ENCODE measurements at places on chromosomes 5 and 9. TPM values are rescaled to one million over a fixed set of nuclear protein-coding genes. Genes with fewer than 3 reads are reported as not detected.

Gene PCDHB2
- polyA plus RNA-seq: 2.5 TPM

Gene ACTBL2
- polyA plus RNA-seq: not detected

Gene PPP3R2
- polyA plus RNA-seq: not detected

Gene NMRK1
- 33.4 TPM for polyA plus RNA-seq

Gene HNRNPAB
- 56.4 TPM for polyA plus RNA-seq

Gene KLF4
- 40.7 TPM for polyA plus RNA-seq

Gene CDO1
- 27.3 TPM for polyA plus RNA-seq

Gene POU5F2
- 0.23 TPM for polyA plus RNA-seq

Gene TLE4
- 34.6 TPM for polyA plus RNA-seq

Gene CATSPER3
- polyA plus RNA-seq: 0.45 TPM

Gene STK32A
- polyA plus RNA-seq: 4.9 TPM

- DNase-seq: no peak
These were observed 34.8 kb upstream of the DENND1A start for GRCh38 chr9:123964761-123965160.

GRCh38 chr5:88722546-88723073 lies 160.4 kb downstream of the MEF2C start:
- DNase-seq: no peak

GRCh38 chr5:8417316-8418048 lies 548.5 kb downstream of the MTRR start:
- DNase-seq: no peak

DNA sequence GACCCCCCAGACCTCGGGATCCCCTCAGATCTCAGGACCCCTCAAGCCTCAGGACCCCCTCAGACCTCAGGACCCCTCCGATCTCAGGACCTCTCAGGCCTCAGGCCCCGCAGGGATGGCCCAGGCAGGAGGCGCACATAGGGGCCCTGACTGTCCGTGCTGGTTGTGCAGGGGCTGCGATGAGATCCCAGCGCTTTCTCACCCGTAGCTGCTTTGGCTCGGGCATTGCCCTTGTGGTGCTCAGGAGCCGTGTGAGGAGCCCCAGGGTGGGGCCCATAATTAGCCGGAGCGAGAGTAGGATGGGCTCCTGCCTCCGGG lies 680 bp upstream of the LPCAT1 start:
- DNase-seq: no peak

DNA sequence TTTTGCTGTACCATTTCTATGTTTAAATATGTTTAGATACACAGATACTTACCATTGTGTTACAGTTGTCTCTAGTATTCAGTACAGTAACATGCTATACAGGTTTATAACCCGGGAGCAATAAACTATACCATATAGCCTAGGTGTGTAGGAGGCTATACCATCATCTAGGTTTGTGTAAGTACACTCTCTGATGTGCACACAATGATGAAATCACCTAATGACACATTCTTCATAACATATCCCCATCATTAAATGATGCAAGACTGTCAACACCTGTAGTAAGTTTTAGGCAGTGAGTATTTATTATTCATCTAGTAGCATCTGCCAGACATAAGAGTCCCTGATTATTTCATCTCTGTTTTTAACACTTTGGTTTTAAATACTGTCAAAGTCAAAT lies 7.3 kb upstream of the DHFR start:
- no peak for DNase-seq

- peak; percentile 77 for DNase-seq
These were observed 9.9 kb upstream of the CXXC5 start for GRCh38 chr5:139638090-139638735.

GRCh38 chr5:81835814-81836367 lies 85.0 kb upstream of the SSBP2 start:
- no peak for DNase-seq

- DNase-seq: no peak
These were observed 20.2 kb downstream of the ARSB start for GRCh38 chr5:78964889-78965288.

DNA sequence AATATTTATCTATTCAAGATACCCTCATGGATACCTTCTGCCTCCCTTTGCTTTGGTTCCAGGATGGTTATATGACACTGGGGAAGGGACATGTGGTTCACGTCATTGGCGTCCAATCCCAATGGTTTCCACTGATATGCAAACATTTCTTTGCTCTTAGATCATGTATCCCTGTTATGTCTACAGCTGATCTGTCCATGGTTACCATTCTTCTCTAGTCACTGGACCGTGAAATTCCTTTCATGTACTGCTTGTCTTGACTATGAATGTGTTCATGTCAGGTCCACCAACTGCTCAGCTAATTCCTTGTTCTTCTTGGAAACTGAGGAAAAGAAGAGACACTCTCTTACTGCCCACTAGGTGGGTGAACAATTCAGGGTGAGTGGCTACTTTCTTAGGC lies 391.1 kb upstream of the ZNF608 start:
- DNase-seq: no peak

DNA sequence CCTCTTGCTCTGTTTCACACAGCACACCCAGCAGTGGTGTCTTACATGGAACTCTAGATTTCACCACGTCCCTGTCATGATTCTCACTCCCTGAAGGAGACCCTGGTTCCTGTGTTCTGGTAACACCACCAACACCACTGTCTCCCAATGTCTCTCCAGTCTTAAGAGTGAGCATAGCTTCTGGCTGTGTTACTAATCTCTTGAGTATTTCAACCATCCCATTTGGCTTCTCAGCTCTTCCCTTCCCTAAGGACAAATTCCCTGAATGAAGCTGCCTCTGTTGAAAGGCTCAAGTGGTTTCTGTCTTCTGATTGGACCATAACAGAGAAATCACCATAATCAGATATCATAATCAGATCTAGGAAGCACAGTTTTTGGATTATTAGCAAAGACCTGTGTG lies 311.8 kb downstream of the DNAH5 start:
- no peak for DNase-seq

DNA sequence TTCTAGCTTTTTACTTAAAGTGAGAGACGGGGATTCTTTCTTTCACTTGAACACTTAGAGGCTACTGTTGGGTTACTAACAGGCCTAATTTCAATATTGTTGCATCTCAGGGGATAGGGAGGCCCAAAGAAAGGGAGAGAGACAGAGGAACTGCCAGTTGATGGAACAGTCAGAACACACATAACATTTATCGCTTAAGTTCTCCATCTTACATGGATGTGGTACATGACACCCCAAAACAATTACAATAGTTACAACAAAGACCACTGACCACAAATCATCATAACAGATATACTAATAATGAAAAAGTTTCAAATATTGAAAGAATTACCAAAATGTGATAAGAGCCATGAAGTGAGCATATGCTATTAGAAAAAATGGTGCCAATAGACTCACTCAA lies 4.3 kb upstream of the RIC1 start:
- DNase-seq: no peak

DNA sequence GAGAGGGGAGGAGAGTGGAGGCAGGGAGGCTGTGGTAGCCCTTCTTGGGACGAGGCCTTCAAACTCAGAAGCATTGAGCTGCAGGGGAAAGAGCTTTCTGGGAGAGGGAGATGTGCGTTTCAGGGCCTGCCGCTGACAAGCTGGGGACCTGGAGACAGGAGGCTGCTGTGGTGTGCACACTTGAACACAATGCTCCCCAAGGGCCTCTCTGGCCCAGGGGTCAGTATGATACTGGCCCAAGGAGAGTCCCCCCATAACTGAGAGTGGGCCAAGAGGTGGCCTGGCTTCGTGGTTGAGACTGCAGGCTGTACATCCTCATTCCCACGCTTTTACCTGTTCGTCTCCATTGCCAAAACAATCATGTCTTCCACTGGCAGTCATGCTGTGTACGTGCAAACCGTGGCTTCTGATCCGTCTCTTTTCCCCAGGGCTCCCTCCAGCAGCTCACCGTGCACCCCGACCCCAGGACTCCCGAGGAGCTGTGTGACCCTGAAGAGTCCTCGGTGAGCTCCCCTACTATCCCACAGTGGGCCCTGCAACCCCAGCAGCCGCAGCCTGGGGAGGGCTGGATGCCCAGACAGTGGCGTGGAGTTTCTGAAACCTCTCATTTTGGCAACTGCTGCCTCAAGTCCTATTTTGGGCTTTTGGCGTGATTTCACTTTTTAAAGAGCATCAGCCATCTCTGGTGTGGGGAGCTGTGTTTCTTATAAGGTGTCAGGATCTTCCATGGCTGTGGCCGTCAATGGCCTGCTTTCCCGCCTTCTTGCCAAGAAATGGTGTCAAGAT lies 43.4 kb downstream of the COL15A1 start:
- DNase-seq: no peak

DNA sequence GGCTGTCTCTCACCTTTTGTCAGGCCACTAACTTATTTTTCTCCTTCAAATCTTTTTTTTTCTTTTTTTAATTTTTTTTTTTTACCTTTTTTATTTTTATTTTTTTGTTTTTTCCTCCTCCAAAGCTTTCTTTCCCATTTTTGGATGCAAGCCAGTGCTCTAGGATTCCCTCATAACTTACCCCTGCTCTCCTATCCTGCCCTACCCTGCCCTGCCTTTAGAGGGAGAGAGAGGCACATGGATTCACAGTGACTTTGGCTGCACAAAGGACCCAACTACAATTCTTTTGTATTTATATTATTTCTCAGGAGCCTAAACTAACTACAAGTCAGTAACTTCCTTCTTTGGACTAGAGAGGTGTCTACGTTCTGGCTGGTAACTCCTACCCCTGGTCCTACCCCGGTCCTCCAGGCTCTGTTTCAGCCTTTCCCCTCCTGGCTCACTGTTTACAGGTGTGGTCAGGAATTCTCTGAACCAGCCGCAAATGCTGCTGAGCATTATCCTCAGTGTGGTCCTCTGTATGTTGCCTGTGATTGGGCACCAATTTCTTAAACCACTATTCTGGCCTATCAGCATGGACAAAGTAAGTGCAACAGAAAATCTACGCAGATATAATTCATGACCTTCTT lies 8.4 kb upstream of the RUSC2 start:
- DNase-seq: no peak

DNA sequence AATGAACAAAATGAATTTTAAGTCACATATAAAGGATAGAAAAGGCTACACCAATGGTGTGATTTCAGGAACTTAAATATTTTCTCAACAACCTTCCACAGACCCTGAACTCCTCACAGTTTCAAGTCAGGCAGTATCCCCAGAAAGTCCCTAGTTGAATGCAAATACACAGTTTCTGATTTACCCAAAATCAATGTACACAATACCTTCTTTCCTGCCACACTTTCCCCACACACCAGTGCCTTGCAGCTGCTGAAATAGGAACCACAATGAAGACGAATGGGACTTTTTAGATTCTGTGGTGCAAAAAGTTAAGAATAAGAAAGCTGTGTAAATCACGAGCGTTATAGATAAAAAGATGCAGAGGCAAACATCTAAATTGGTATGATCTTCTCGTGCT lies 552.4 kb upstream of the MEF2C start:
- no peak for DNase-seq

- no peak for DNase-seq
These were observed 37.7 kb downstream of the PCDHAC2 start for GRCh38 chr5:141003791-141004611.

- no peak for DNase-seq
These were observed 932.4 kb downstream of the TAF11L14 start for GRCh38 chr5:18566671-18567070.

DNA sequence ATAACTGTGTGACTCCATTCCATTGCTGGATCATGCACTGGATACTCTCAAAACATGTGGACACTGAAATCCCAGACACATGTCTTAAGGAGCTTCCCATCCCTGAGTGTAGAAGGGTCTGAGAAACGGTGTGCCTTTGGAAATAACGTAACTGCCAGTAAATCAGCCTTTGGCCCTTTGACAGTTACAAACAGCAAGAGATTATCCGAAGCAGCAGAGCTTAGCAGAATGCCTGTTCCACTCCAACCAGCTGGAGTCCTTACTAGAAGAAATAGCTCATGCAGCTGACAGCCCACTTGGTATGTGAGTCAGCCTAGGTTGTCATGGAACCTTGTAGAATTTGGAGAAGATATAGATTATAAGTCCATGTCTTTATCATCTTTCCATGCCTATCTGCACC lies 7.0 kb downstream of the TMEM252 start:
- no peak for DNase-seq

GRCh38 chr5:132493821-132494220 lies 3.2 kb upstream of the IRF1 start:
- DNase-seq: no peak

GRCh38 chr5:5638211-5638610 lies 215.7 kb downstream of the ICE1 start:
- no peak for DNase-seq

GRCh38 chr5:134048864-134049263 lies 44.1 kb upstream of the VDAC1 start:
- no peak for DNase-seq

- no peak for DNase-seq
These were observed 11.4 kb upstream of the PRUNE2 start for GRCh38 chr9:76917299-76917698.

DNA sequence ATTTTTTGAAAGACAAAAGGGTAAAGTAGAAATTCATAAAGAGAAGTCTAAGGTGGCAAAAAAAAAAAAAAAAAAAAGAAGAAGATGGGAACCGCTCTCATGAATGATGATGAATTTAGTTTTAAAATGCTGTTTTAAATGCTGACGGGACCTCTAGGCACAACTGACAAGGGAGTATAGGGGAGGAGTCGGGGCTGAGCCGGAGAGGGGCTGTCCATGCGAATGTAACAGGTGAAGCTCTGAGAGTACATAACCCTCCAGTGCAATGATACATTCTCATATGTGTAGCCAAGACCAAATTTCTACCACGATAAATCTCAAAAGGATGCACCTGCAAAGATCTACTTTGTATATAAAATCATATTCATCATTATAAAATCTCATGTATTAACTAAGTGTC lies 71.7 kb downstream of the GLIS3 start:
- no peak for DNase-seq

- no peak for DNase-seq
These were observed 77.2 kb upstream of the NEK6 start for GRCh38 chr9:124180557-124180956.

GRCh38 chr5:111931655-111932054 lies 174.7 kb upstream of the NREP start:
- DNase-seq: no peak

DNA sequence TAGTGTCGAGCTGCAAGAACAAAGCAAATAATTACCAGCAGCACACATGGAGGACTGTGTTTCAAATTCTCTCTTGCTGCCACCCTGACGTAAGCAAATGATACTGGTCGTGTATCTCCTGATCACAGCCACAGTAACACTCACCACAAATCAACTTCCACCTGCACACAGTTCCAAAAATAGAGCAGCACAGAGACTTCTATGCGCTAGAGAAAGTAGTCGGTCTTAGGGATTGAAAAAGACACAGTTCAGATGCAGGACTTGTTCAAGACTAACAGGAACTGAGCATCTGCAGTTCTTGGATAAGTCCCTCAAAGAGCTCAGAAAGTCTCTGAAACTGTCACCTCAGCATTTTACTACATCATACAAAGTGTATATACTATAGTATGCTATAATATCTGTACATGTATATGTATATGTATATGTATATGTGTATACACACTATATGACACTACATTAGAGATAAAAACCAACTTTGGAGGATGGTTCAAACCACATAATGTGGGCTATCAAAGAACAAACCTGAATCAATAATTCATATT lies 279.0 kb downstream of the GLIS3 start:
- DNase-seq: no peak

- DNase-seq: no peak
These were observed 10.9 kb downstream of the IL12B start for GRCh38 chr5:159319363-159319762.

Measured in ovary (tissue), 10 donors.